ENCODE measurements at places on chromosomes 7 and 10. TPM values are rescaled to one million over a fixed set of nuclear protein-coding genes. Genes with fewer than 3 reads are reported as not detected.

DNA sequence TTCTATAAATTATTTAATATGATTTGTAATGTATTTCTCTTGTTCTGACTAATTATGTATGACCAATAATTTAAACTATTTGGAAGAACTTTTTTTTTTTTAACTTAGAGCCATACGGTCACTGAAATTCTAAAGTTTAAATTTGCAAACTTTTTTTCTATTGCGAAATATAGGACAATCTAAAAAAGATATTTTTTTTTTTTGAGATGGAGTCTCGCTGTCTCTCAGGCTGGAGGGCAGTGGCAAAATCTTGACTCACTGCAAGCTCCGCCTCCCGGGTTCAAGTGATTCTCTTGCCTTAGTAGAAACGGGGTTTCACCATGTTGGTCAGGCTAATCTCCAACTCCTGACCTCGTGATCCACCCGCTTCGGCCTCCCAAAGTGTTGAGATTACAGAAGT is 130.5 kb downstream of the CPED1 start:
- DNase-seq = no peak

- DNase-seq = no peak
Measured at GRCh38 chr10:124401633-124402032, 17.1 kb downstream of the OAT start.

DNA sequence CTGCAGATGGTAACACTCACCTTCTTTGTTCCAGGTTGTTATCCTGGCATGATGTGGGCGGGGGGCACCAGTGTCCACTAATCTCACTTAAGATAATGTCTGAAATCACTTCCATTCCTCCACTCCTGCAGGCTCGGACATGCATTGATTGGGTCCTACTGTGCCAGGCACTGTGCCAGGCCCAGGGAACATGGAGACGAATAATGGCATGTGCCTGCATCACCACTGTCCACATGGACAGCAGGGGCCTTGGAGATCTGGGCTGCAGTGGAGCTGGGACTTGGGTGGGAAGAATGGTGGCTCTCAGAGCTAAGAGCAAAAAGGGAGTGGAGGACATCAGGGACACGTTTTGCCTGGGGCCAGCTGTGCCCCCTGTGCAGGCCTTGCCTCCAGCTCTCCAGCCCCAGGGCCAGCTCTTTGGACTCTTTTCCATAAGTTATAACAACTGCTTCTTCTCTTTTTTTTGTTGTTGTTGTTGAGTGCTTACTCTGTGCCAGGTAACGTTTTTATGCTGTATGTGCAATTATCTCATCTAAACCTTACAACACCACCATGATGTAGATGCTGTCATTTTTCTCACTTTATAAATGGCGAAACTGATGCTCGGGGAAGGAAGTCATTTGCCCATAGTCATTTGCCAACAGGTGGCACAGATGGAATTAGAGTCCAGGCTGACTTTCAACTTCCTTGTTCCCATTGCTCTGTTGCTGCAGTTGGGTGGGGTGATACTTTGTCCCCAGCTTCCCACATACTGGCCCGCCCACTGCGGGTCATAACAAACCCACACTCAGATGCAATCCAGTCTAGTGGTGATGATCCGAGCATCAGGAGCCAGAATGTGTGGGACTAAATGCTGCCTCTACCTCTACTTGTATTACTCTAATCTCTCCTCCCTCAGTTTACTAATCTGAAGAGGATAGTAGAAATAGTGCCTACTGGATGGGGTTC is 19.1 kb downstream of the PLPP4 start:
- DNase-seq = no peak

GRCh38 chr10:2813693-2814092 is 253.7 kb upstream of the PFKP start:
- no peak for DNase-seq

Gene WNT2
- polyA plus RNA-seq = not detected

Gene IQUB
- not detected for polyA plus RNA-seq

Measured in foreskin keratinocyte (primary cell).